ENCODE measurements at places on chromosomes 2 and 18.

DNA sequence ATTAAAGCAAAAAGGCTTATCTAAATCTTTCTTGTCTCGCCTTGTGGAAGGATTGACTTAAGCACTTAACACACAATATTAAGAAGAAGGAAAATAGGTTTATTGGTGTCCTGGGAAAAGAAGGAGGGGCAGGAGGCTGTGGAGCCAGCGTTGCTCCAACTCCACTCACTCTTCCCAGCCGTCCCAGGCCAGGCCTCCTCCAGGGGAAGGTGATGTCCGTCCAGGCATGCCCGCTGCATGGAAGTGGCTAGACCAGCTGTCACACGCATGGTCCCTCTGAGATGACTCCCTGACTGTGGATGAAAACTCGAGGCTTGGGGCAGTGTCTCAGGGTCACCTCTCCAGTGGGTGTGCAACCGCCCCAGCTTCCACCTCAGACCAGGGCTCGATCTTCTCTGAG lies 281.1 kb downstream of the GALR1 start:
- no peak for DNase-seq

DNA sequence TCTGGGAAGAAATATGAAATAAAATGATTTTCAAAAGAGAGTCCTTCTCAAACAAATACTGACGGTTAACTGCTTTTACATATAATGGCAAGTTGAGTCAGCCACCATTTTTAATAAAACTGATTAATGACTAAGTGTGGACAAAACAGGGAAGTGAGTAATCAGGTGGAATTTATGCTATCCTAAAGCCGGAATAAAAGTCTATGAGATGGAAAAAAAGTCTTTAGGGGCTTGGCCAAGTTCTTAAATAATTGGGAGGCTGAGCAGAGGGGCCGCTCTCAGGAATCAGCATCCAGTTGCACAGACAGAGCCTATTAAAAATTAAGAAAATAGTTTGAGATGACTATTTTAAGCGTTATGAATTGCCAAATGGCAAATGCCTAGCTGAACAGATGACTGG lies 58.6 kb upstream of the AFF3 start:
- DNase-seq, result no peak

- no peak for DNase-seq
Measured at GRCh38 chr2:191721331-191721730, 43.4 kb downstream of the NABP1 start.

- no peak for DNase-seq
Measured at GRCh38 chr2:131092458-131093005, 728 bp downstream of the FAM168B start.

- DNase-seq, result no peak
Measured at GRCh38 chr2:8402222-8402621, 279.6 kb upstream of the ID2 start.

DNA sequence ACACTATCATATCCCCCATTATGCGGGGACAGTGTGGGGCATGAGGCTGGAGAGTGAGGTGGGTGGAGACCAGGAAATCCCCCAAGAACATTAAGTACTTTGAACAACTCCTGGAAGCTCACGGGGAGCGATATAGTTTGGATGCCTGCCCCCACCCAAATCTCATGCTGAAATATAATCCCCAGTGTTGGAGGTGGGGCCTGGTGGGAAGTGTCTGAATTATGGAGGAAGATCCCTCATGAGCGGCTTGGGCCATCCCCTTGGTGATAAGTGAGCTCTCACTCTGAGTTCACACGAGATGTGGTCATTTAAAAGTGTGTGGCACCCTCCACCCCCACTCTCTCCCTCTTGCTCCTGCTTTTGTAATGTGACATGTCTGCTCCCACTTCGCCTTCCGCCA lies 97.1 kb upstream of the TMEM200C start:
- DNase-seq, result no peak

GRCh38 chr2:38080346-38080745 lies 4.4 kb upstream of the CYP1B1 start:
- DNase-seq, result no peak

DNA sequence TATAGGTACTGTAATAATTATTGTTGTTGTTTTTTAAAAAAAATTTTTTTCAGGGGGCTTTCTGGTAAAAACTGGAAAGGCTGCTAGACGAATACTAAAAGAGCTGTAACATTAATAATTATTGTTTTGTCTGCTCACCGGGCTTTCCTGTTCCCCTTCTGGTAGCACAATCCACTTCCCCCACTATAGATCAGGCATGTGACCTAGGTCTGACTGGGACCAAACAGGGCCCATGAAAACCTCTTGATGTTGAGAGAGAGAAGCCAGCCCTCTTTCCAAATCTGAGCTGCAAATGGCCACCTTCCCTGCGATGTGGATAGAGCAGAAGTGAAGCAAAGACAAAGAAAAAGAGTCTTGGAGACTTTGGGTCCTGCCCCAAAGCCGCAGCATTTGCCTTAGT lies 23.4 kb downstream of the SH2D6 start:
- no peak for DNase-seq

DNA sequence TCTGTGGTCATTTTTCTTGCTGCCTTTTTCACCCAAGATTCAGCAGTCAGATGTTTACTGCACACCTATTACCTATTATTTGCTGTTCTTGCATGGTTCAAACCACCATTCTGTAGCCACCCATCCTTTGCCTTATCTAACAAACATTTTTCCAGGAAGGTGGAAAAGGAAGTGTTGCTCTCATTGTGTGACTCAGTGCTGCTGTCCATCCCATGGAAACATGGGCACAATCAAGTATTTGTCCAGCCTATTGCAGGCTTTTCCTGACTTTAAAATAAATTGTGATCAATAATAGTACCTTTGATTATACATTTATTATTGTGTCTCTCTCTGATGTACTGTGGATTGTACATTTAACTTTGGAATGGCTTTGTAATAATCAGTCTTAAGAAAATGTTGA lies 53.2 kb downstream of the USP14 start:
- DNase-seq, result no peak

DNA sequence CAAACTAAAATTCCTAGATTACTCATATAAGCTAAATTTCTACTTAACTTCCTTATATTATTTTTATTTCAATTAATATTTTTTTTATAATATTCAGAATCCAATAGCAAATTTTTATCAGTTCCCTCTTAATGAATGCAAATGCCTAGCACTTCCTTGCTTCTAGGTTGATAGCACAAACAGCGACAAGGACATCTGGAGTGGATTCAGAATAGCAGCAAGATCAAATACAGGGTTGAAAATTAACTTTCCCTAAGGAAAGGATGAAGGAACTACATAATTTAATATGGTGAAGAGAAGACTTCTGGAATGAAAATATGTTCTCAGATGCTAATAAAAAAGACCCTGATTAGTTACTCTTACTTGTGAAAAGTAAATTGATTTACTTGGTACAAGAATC lies 64.5 kb downstream of the PIGN start:
- no peak for DNase-seq

- DNase-seq, result no peak
Measured at GRCh38 chr2:100042562-100042961, 99.8 kb downstream of the AFF3 start.

GRCh38 chr2:105515581-105516415 lies 116.9 kb upstream of the FHL2 start:
- DNase-seq, result no peak

- no peak for DNase-seq
Measured at GRCh38 chr2:60319031-60319547, 234.4 kb downstream of the BCL11A start.

GRCh38 chr2:180352620-180353019 lies 345.5 kb upstream of the CWC22 start:
- DNase-seq, result no peak

- no peak for DNase-seq
Measured at GRCh38 chr2:233063269-233063975, 3.3 kb downstream of the INPP5D start.

GRCh38 chr2:44546459-44547127 lies 184.8 kb downstream of the CAMKMT start:
- DNase-seq, result no peak

- no peak for DNase-seq
Measured at GRCh38 chr2:120661551-120661950, 74.1 kb upstream of the GLI2 start.

DNA sequence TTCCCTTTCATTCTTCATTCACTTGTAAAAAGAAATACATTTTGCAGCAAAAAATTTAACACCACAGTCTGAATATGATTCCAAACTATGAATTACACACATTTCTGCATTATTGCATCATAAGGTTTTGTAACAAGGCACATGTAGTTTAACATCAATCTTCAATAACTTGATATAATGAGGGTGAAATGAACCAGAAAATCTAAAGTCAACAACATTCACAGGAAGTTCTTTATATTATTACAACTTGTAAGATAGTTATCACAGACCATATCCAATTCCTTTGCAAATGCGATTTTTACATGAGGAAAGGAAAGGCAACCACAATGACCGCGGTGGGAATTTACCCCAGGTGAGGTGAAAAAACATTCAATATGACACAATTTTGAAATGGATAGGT lies 213.3 kb downstream of the NAPG start:
- no peak for DNase-seq

DNA sequence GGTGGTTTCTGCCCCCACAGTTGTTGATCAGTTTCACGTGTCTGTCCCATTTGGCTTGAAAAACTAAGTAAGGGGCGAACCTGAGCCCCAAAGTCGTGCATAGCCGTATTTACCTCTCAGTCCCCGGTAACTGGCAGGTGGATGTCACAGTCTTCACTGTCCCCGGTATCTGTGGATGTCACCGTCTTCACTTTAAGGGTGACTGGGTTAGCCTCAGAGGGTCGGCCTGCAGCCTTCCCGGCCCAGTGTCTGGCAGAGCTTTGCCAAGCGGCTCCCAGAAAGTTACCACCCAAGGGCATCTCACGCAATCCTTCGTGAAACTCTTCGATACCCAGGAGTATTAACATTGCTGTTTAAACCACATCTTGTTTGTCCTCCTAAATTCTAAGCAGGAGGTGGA lies 125.3 kb upstream of the CTDP1 start:
- DNase-seq, result no peak

DNA sequence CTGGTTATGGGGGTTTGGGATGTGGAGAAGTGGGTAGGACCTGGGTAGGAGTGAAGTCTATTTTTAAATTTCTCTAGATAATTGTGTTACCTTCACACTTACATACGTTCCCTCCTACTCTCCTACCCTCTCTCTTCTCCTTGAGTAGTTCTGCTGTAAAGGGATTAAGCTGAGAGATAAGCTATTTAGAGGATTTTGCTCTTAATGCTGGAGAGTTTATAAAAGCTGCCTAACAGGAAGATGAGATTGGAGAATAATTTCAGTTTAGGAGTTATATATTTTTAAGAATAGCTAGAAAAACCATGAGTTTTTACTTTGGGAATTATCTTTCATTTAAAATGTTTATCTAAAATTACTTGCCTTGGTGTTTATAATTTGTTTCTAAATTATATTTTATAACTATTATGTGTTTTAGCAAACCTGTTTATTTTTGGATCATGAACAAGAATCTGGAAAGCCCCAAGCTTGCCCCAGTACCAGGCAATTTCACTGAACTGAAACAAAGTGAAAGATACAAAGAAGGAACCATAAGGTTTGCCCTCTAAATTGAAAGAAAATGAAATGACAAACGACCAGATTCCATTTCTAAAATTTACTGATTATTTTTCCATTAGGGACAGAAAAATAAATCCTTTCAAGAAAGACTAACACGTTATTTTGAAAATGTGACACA lies 101.5 kb downstream of the ZNF532 start:
- no peak for DNase-seq

GRCh38 chr2:168179592-168179991 lies 67.8 kb downstream of the STK39 start:
- DNase-seq, result no peak

GRCh38 chr2:104919127-104919526 lies 65.2 kb downstream of the POU3F3 start:
- no peak for DNase-seq

- DNase-seq, result no peak
Measured at GRCh38 chr2:102796337-102796736, 34.5 kb downstream of the TMEM182 start.

GRCh38 chr2:205366336-205367060 lies 315.8 kb upstream of the NRP2 start:
- no peak for DNase-seq

GRCh38 chr2:39705638-39706037 lies 39.9 kb downstream of the TMEM178A start:
- DNase-seq, result no peak

GRCh38 chr2:126887506-126887905 lies 11.2 kb upstream of the TEX51 start:
- DNase-seq, result no peak

- no peak for DNase-seq
Measured at GRCh38 chr2:8472545-8473323, 209.1 kb upstream of the ID2 start.

DNA sequence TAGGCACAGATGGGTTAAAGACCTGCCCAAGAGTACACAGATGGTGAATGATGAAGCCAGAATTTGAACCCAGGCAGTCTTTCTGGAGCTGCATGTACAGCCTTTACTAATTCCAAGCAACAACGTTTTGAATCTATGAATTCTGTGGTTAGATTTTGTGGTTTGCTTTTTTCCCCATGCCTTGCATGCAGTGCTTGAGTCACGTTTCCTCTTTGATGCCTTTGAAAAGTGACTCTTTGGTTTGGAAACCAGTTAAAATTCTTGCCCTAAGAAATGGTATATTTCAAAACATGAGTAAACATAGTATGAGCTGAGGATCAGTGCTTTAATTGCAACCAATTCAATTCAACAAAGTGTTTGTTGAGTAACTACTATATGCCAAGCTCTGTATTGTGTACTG lies 48.2 kb upstream of the PPM1B start:
- no peak for DNase-seq

GRCh38 chr2:49959961-49960553 lies 805.7 kb upstream of the FSHR start:
- DNase-seq, result no peak

DNA sequence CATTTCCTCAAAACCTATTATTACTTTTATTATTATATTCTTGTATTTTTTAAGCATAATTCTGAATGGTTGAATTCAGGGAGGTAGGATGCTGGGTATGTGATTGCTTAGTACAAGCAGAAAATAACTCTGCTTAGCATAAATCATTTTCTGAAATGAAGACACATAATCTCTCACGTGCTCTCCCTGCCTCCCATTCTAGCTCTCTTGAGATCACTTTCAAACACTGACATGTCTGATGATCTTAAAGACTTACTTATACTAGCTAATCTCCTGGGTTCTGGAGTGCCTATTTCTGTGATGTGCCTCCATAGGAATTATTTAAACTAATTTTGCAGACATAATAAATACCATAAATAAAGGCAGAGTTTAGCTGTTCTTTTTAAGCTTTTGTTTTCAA lies 1136.0 kb downstream of the SUCLG1 start:
- DNase-seq, result no peak

DNA sequence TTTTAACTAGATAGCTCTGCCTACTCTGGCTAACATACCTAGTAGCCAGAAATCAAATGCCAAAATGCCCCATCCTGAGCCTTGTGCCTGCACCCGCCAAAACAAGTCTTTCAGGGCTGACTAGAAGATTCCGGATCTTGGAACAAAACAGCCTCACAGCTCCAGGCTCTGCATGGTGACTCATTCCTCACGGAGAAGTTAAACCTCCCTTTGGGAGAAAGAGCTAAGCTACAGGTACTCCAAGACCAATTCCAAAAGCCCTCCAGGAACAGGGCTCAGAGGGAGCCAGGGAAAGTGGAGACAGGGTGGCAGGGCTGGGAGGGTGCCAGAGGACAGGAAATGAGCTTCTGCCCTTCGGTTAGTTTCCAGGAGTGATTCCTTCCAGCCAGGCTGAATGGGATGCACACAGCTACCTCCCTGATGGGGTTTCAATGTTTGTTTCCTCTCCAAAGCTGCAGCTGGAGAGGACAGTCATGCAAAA lies 295.6 kb downstream of the TNS1 start:
- DNase-seq, result no peak

GRCh38 chr18:10546557-10547300 lies 20.9 kb downstream of the NAPG start:
- no peak for DNase-seq

GRCh38 chr2:205619600-205619999 lies 62.7 kb upstream of the NRP2 start:
- DNase-seq, result no peak
